ENCODE measurements at places on chromosomes 2 and 18.
A peak's percentile ranks its signal among the peaks of the same experiment; 100 is the strongest.

DNA sequence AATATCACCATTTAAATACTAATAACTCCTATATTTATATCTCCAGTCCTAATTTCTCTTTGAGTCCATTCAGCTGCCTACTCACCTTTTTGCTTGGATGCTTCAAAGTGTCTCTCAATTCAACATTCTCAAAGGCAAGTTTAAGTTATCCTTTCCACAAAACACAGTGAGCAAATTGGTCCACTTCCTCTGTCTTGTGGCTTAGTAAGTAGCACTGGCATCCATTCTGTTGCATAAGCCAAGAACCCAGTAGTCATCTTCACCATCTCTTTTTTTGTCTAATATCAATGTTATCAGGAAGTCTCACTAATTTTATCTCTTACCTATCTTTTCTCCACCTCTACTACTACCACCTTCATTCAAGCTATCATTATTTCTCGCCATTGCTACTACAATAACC lies 27.4 kb upstream of the IL1RL1 start:
- DNase-seq, result no peak

- DNase-seq, result no peak
These were observed 11.8 kb downstream of the ARHGAP25 start for GRCh38 chr2:68746408-68746807.

- DNase-seq, result peak; percentile 65
These were observed 47.6 kb downstream of the LIPG start for GRCh38 chr18:49609256-49610021.

- no peak for DNase-seq
These were observed 43.9 kb downstream of the ITGA6 start for GRCh38 chr2:172470958-172471922.

- DNase-seq, result peak; percentile 80
These were observed 1162.7 kb upstream of the ZEB2 start for GRCh38 chr2:145682546-145683157.

DNA sequence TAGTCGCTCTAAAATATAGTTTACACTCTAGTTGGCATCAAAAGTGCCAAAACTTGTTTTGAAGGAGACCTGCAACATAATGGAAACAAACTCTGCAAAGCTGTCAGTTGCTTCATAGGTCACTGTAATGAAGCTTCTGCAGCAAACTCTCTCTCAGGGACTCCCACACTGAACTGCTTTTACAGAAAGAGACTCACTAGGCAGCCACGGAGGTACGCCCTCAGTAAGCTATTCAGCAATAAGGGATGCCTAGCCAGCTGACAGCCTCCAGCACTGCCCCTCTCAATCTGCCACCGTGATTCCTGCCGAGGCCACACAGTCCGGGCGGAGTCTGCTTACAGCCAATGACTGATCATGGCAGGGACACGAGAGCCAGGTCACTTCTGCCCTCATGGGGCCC lies 51.1 kb downstream of the COLEC12 start:
- DNase-seq, result peak; percentile 45

DNA sequence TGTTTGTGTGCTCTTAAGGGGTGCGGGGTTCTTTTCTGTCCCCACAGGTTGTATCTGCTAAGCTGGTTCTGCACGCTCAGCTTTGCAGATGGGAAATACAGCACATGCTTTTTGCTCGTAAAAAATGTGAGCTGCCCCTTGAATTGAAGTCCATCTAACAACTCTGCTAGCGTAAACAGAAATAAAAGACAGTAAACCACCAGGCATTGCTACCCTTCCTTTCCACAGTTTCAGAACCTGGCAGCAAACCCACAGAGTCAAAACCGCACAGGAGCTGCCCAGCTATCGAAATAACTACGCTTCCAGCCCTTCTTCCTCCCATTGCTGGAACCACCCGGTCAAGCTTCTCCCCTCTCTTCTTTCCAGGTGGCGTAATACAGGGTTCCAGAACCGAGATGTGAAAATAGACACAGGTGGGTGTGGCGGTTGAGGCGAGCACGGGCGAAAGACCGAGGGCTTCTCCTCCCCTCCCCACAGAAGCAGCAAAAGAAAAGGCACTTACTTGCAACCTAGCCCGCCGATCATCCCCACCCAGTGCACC lies 479 bp downstream of the SCN9A start:
- DNase-seq, result peak; percentile 47
